ENCODE measurements at places on chromosomes 1 and 21.

DNA sequence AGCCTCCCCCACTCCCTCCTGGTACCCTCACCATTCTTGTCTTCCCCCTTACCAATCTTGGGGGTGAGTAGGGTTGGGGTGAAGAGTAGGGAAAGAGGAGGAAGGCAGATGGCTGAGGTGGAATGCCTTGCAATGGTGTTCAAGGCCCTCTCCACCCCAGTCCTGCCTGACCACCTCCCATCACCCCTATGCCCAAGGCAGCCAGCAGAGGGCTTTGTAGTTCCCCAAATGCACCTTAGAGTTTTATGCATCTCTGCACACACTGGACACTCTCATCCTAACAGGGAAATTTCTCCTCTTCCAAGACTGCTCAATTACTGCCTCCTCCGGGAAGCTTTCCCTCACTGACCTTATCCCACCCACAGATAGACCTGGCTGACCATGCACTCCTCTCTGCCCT lies 15.4 kb downstream of the KIF17 start:
- no peak for DNase-seq

DNA sequence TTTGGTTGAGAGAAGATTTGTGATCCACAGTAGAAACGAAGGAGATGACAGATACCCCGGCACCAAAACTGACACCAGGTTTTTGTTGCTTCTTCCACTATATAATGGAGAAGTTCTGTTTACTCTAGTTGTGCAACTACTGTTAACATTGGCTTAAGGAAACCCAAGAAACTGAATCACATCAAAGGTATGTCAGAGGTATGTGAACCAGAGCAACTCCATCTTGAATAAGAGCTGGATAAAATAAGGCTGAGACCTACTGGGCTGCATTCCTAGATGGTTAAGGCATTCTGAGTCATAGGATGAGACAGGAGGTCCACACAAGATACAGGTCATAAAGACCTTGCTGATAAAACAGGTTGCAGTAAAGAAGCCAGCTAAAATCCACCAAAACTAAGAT lies 173.7 kb upstream of the CAMK1G start:
- DNase-seq: no peak

DNA sequence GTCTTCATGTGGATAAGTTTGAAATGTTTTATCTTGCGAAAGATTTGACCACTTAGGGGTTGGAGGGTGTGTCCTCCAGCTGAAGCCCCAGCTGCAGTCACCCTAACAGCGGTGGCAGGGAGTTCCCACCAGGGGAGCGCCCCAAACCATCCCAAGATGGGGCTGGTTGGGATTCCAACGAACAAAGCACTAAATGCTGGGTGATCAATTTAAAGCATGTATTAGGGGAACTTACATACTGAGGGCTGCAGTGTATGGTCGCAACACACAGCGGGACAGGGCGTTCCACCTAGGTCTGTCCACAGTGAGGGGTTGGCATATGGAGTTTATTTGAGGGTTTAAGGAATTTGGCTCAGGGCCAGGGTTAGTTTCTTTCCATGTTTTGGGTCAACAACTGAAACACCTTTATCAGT lies 26.3 kb downstream of the SLC37A1 start:
- DNase-seq: no peak

DNA sequence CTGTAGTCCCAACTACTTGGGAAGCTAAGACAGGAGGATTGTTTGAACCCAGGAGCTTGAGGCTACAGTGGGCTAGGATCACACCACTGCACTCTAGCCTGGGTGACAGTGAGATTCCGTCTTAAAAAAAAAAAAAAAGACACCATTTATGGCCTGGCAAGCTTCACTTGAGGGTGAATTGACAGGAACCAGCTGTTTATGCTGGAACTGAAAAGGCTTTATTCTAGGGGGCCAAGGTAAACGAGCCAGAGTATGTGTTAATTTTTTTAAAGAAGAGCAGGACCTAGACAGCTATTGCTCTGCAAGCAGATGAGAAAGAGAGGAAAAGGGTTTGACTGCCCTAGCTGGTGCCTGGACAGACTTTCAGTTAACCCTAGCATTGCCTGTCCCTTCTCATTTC lies 37.0 kb downstream of the S100A6 start:
- DNase-seq: no peak

GRCh38 chr1:101190441-101190840 lies 46.4 kb upstream of the S1PR1 start:
- DNase-seq: no peak

DNA sequence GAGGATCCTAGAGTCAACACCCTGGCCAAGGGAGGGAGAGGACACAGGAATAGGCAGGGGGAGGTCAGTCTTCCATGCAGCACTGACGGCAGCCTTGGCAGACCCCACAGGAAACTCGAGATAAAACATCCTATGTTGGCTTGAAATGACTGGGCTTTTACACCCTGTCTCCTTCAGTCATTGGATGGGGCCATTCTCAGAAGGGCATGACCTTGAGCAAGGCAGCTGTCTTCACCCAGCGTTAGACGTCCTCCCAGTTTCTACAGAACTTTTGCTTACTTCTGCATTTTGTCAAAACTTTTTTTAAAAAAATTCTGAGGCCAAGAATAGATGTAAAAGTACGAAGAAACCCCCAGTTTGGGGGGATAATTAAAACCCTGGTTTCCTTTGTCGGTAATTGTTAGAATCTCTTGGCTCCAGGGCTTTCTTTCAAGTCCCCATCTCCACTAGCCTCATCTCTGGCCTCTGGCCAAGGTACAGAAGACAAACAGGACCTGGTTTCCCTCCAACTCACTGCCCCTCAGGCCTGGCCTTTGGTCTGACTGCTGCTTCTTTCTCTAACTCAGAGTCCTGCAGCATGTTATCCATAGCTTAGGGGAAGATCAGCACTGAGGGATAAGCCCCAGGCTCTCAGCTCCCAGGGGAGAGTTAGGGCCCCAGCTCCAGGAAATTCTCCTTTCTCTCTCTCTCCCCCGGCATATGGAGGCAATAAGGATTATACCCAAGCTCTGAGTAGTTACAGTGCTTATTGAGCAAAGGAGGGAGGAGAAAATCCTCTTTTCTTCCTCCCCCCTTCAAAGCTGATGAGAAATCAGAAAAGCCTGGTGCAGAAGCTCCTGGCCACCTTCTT lies 51.6 kb upstream of the KCND3 start:
- no peak for DNase-seq

GRCh38 chr21:16532840-16533239 lies 803.1 kb downstream of the USP25 start:
- no peak for DNase-seq

DNA sequence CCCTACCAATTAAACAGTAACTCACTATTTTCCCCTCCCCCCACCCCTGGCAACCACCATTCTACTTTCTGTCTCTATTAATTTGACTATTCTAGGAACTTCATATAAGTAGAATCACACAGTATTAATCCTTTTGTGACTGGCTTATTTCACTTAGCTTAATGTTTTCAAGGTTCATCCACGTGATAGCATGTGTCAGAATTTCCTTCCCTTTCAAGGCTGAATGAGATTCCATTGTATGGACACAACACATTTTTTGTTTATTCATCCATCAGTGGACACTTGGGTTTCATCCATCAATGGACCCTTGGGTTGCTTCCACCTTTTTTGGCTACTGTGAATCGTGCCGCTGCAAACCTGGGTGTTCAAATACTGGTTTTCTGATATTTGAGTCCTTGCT lies 41.7 kb downstream of the EIF2D start:
- no peak for DNase-seq

DNA sequence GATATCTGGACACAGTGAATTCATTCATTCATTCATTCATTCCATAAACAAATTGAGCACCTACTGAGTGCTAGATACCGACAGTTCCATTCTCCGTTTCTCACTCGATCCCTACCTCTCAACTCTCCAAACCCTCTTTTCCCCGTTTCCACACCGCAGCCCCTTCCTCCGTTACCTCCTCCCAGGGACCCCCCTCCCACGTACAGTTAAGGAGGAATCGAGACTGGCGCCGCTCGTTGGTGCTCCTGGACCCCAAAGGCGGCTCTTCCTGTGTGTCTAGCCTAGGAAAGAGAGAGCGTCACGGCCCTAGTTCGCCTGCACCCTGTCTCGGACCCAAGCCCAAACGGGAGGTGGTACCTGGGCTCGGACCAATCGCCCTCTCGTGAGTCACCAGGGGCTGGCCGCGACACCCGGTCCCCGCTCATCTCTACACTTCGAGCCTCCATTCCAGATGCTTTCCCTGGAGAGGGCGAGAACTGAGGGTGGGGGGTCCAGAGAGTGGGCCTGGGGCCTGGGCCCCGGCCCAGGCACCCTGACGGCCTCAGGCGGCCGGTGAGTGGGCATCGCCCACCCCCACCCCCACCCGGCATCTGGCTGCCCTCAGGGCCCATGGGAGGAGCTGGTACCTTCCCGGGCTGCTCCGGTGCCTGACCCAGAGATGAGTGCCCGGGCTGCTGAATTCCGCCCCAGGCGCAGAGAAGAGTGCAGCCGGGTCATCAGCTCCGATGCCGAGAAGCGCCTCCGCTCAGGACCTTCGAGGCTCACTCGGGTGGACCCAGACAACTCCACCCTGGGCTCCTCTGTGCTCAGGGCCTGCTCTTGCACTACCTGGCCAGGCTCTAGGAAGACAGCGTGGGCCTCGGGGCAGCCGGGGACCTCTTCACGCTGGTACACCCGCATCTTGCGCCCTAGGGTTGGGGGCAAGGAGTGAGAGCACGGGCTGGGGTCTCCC lies 4.9 kb downstream of the ARHGEF19 start:
- DNase-seq: no peak

DNA sequence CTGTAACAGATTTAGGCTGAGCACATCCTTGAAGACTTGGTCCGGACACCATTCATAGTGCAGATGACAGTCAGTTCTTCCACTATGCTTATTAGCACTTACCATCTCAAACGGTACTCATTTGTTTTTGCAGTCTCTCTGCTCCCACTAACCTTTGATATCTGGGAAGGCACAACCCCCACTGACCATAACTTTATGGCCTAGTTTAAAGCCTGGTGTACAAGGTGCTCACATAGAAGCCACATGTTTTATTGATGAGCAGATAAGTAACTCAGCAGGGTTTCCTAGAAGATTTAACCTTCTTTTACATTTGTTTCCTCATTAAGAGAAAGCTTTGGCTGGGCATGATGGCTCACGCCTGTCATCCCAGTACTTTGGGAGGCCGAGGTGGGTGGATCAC lies 119.3 kb upstream of the MAGI3 start:
- DNase-seq: no peak

DNA sequence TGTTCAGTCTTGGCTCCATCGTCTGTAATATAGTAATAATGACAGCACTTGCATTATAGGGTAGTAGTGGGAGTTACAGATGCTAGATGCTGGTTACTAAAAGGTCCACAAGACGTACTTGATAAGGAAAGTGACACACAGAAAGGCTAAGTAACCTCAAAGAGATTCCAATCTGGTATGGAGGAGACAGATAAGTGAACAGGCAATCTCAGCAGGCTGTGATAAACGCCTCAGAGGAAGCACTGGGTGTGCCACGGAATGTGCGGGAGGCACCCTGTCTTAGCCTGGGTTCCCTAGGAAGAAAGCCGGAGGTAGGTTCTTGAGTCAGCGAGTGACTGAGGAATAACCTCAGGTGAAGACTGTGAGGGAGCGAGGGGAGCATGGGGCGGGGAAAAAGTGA lies 4.6 kb upstream of the CTPS1 start:
- no peak for DNase-seq

GRCh38 chr1:34739613-34740012 lies 15.2 kb upstream of the GJB5 start:
- DNase-seq: no peak

DNA sequence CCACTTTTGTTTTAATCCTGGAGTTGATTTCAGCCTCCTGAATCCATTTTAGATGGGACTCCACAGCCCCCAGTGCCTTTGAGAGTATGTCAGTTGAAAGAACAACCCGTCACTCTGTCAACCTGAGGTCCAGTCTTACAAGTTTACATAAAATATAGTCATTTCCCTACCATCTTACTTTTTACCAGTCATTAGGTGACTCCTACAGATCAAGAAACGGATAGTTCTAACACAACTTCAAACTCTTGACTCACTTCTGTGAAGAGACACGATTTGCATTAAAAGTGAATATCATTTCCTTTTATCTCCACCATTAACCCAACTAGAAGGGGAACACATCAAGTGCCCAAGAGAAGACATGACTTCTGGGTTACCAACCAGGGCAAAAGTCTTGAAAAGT lies 147.1 kb downstream of the NTPCR start:
- DNase-seq: no peak

GRCh38 chr1:81702079-81702715 lies 98.5 kb upstream of the ADGRL2 start:
- no peak for DNase-seq

GRCh38 chr1:56573311-56573710 lies 6.1 kb downstream of the PLPP3 start:
- no peak for DNase-seq

DNA sequence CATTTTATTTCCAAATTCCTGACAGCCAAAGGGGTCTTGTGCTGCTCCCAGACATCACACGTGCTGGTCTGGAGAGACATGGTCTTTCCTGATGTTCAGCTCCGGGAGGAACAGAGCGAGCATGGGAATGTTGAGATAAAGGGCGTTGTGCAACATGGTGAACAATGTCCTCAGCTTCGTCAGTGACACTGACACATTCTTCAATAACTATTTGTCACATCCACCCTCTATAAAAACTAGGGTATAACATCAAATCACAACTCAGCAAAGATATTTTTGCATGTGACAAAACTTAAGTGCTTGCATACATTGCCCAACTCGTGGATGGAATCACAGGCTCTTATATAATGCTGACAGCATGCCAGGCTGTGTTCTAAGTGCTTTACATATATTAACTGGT lies 42.4 kb upstream of the GRHL3 start:
- DNase-seq: no peak

DNA sequence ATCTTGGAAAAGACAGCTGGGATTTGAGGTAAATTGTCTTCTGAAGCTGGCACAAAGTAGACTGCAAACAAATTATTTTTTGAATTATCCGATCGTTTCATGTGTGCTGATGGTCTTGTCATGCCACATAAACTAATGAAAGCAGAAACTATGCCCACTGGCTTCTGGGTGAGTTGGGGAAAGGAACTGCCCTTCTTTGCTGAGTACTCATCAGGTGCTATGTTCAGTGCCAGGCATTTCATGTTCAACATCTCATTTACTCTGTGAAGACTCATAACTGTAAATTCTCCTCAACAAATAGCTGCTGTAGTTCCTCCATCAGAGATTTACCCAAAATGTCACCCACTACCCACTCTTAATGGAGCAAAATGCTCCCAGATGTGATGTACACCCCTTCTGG lies 1.2 kb downstream of the TRIT1 start:
- DNase-seq: no peak

GRCh38 chr1:67919274-67920072 lies 86.2 kb upstream of the GNG12 start:
- no peak for DNase-seq

GRCh38 chr1:240797050-240797449 lies 185.1 kb upstream of the GREM2 start:
- no peak for DNase-seq

- DNase-seq: no peak
Observed at GRCh38 chr1:160437432-160438316, 37.3 kb downstream of the VANGL2 start.

DNA sequence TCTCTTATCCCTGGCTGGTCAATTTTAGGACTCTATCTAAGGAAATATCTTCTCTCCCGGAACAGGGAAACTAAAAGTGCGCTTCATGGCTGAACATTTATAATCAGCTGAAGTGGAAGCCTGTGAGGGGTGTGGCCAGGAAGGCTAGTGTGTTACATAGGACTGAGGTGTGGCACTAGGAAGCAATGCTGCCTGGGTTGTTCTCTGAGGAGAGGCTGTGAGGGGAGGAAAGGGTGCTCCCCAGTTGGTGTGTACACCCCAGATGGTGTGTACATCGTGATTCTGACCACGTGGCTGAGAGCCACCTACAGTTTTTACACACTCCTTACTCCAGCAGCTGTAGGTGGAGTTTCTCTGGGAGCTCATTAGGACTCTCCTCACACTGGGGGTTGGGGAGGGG lies 16.3 kb downstream of the NTPCR start:
- no peak for DNase-seq

- no peak for DNase-seq
Observed at GRCh38 chr1:26142159-26142558, 16.7 kb upstream of the FAM110D start.
